ENCODE measurements at places on chromosomes 12 and 14. TPM values are rescaled to one million over a fixed set of nuclear protein-coding genes. Genes with fewer than 3 reads are reported as not detected.

The PLA2G1B gene
- not detected for total RNA-seq

The PLEK2 gene
- total RNA-seq: 0.43 TPM

The OR4E2 gene
- not detected for total RNA-seq

The PROX2 gene
- total RNA-seq: not detected

The MYH6 gene
- not detected for total RNA-seq
